ENCODE measurements at places on chromosomes 6 and 20.
A peak's percentile ranks its signal among the peaks of the same experiment; 100 is the strongest.

DNA sequence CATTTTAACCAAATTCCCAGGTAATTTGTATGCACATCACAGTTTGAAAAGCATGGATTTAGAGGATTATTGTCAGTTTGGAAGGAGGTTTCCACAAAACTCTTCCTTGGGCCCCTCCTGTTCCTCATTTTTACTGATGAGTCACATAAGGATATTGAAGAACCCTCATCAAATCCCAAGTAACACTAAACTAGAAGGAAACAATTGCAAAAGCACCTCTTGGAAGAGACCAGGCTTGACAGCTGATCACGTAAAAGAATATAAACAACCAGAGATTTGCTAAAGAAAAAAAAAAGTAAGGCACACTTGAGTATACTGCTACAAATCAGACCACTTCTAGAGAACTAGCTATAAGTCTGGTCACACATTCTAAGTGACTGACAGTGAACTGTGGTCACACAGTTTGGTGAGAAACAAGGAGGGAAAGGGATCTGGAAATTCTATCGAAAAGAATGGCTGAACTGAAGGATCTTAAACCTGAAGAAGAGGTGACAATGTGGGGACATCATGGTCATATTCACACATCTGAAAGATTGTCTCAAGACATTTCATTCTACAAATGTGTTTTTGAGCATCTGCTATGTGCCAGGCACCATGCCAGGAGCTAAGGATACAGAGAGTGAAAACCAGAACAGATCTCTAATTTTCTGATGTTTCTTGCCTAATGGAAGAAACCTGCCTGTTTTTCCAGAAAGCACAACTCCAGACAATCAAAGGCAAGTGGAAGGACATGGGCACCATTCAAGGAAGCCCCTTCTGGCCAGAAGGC lies 24.1 kb downstream of the ZHX3 start:
- no peak for DNase-seq

- DNase-seq: no peak
Observed at GRCh38 chr20:43837856-43838702, 76.6 kb upstream of the TOX2 start.

DNA sequence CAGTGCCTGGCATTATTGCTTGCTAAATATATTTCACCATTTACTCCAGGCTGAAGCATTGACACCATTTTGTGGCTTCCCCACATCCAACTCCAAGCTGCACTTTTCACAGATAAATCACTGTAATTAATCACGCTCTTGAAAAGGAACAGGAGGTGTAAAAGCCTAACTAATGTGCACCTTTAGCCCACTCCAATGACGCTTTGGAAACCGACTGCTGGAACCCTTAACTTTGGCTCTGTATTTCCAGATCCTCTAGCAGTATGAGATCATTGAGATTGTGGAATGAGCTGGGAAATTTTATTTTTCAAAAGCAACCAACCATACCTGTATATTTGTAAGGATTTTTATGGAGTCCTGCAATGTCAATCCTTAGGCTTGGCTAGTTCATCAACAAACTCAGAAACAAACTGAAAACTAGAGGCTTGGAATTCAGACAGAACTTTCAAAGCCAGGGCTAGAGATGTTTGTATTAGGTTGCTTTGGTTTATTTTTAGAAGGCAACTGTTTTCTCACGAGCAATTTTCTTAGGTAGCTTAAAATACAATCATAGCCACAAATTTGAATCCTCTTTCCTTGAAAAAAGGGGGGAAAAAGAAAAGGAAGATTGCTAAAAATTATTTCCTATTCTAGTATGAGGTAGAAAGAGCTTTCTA lies 52.8 kb upstream of the UTRN start:
- no peak for DNase-seq

GRCh38 chr6:36104836-36105235 lies 25.5 kb upstream of the MAPK13 start:
- no peak for DNase-seq

DNA sequence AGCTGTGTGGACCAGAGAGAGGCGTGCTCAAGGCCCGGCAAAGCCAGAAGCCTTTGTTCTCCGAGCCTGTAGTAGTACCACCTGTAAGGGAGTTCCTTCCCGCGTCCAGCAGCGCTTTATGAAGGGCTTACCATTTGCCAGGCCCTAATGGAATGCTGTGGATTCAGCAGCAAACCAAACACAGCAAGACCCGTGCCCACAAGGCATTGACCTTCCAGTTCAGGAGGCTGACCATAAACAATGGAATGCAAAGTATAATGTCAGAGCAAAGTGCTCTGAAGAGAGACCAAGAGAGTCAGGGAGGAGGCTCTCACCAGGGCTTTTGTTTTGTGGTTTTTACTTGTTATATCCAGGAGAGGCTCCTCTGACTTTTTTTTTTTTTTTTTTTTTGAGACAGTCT lies 209.8 kb downstream of the ZMYND8 start:
- no peak for DNase-seq

- peak; percentile 56 for DNase-seq
Observed at GRCh38 chr6:33344701-33345697, 27.5 kb upstream of the ZBTB22 start.

- DNase-seq: no peak
Observed at GRCh38 chr6:7334685-7335084, 21.7 kb upstream of the SSR1 start.

- no peak for DNase-seq
Observed at GRCh38 chr6:45652416-45652815, 274.7 kb upstream of the SUPT3H start.

GRCh38 chr6:131257104-131257503 lies 121.8 kb downstream of the AKAP7 start:
- DNase-seq: no peak

DNA sequence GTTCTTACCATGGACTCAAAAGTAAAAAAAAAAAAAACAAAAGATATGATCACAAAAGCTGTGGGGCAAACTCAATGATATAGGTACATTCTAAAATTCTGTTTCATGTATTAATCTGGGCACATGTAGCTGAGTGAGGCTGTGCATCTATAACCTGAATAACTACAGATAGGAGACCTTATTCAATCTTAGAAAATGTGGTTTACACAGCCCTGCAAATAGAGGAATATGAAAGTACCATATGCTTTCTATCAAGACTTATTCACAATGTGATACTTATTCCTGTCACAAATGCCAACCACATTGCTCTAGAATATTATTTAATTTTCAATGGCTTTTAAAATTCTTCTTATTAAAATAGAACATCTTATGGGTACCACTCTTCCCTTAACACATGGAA lies 3.1 kb upstream of the SPACA1 start:
- no peak for DNase-seq

DNA sequence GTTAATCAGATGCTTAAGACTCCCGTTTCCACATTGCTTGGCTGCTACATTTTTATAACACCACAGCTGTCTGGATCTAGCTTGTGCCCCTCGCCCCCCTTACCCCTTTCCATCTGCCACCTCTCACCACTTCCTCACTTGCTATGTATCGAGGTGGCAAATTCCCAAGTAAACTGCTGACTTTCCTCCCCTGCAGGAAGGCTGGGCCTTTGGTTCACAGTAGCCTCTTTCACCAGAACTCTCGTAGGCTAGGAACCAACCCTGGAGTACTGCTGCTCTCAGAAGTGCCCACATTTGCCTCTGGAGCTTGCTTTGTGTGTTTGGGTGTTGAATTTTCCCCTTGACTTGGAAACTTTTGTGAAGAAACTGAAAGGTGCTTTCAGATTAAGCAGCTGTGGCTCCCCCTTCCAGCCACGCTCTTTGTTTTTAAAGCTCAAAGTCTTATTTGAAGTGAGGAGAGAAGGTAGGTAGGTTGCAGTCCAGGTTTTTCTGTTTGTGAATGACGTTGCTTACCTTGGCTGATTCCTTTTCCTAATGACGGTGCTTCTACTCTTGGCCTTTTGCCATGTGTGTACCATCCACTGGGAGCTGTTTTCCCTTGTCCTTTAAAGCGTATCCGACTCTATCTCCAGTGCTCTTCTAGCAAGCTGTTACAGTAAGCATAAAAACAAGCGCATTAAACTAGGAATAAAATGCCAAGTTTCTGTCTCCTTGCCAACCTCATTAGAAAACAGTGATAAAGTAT lies 90.4 kb downstream of the CARMIL1 start:
- no peak for DNase-seq

DNA sequence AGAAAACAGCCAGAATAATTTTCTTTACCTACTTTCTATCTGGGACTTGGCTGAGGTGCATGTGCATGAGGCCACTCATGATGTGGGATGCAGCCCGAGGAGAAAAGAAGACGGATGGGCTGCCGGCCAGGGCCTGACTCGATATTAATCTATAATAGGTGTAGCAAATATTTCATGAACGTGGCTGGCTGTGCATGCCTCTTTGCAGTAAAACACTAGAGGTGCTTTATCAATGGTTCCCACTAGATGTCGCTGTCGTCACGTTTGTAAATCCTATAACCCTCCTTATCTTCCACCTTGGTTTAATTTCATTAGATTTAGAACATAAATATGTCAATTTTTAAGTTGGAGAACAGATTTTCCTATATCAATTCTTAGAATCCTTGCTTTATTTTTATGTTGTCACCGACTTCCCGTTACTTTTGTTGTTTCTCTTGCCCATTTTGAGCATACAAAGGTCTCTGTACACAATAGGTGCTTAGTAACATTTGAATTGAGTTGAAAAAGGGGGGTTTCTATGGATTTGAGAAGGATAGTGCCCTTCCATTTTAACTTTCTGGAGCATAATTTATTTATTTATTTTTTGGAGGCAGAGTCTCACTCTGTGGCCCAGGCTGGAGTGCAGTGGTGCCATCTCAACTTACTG lies 19.6 kb upstream of the FERMT1 start:
- DNase-seq: no peak

Measured in fibroblast of skin of left biceps (primary cell).